ENCODE measurements at places on chromosomes 4 and X.

GRCh38 chr4:153787061-153787560 is 1.8 kb downstream of the SFRP2 start:
- H3K4me1 ChIP-seq = peaks cover 7% of the 10 kb centered on the region
- no peaks in the 10 kb centered on the region for H3K36me3 ChIP-seq
- H3K27ac ChIP-seq = no peak overlapping the region
- H3K27me3 ChIP-seq = peaks cover 44% of the 10 kb centered on the region
- no peak overlapping the region for H3K4me3 ChIP-seq

GRCh38 chr4:130154901-130155300 is 1058.9 kb downstream of the C4orf33 start:
- H3K27ac ChIP-seq = no peak overlapping the region
- H3K27me3 ChIP-seq = no peaks in the 10 kb centered on the region
- H3K4me1 ChIP-seq = no peaks in the 10 kb centered on the region
- no peak overlapping the region for H3K4me3 ChIP-seq

DNA sequence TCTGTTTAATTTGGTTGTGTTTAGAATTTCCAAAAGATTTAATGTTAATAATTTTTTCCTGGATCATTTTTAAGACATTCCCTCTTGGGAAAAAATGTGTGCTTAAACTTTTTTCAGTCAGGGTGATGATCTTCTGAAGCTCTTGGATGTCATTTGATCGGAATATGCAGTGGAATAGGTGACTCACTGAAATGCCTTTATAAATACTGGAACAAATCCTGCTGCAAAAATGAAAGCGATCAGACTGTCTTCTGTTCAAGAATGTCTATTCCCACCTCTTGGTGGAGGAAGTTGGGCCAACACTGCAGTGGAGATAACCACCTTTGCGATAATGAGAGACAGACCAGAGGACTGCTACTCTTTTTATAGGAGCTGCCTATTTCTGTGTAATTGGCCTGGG is 46.7 kb downstream of the LARP1B start:
- no peak overlapping the region for H3K4me3 ChIP-seq
- no peaks in the 10 kb centered on the region for H3K4me1 ChIP-seq
- no peak overlapping the region for H3K27ac ChIP-seq
- DNase-seq = no peak

GRCh38 chr4:66667249-66667648 is 878.1 kb downstream of the CENPC start:
- no peaks in the 10 kb centered on the region for H3K36me3 ChIP-seq
- no peak for DNase-seq

GRCh38 chrX:16067886-16068515 is 55.4 kb upstream of the GRPR start:
- H3K36me3 ChIP-seq = no peaks in the 10 kb centered on the region
- H3K27me3 ChIP-seq = peaks cover 9% of the 10 kb centered on the region
- H3K4me3 ChIP-seq = no peak overlapping the region
- no peak for DNase-seq
- no peak overlapping the region for H3K27ac ChIP-seq
- no peaks in the 10 kb centered on the region for H3K4me1 ChIP-seq

- DNase-seq = no peak
- peaks cover 12% of the 10 kb centered on the region for H3K36me3 ChIP-seq
- H3K4me1 ChIP-seq = peaks cover 17% of the 10 kb centered on the region
- no peaks in the 10 kb centered on the region for H3K27me3 ChIP-seq
Observed at GRCh38 chr4:168308912-168309311, 9.6 kb downstream of the DDX60 start.

GRCh38 chr4:179196511-179196910 is 1754.3 kb upstream of the AGA start:
- H3K36me3 ChIP-seq = no peaks in the 10 kb centered on the region
- no peak overlapping the region for H3K4me3 ChIP-seq
- no peaks in the 10 kb centered on the region for H3K4me1 ChIP-seq

DNA sequence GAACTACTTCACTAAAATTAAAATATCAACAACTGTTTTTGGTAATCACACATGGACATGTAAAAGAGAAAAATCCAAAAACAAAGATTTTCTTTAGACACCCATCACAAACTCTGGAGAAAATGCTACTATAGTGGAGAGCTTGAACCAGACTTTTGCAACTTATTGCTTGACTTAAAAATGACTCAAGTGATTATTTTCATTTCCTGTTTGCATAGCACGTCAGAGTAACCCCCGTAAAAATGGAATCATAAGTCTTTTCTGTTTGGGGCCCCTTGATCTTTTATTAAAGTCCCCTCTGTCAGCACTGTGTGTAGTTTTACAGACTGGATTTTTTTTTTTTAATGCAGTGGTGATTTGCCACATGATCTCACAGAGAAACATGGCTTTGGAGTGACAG is 79.5 kb downstream of the PRKG2 start:
- no peaks in the 10 kb centered on the region for H3K36me3 ChIP-seq
- no peaks in the 10 kb centered on the region for H3K4me1 ChIP-seq
- no peak for DNase-seq
- H3K27me3 ChIP-seq = peaks cover 2% of the 10 kb centered on the region
- H3K4me3 ChIP-seq = no peak overlapping the region

GRCh38 chr4:174111422-174111821 is 172.0 kb downstream of the FBXO8 start:
- no peaks in the 10 kb centered on the region for H3K36me3 ChIP-seq
- DNase-seq = no peak

DNA sequence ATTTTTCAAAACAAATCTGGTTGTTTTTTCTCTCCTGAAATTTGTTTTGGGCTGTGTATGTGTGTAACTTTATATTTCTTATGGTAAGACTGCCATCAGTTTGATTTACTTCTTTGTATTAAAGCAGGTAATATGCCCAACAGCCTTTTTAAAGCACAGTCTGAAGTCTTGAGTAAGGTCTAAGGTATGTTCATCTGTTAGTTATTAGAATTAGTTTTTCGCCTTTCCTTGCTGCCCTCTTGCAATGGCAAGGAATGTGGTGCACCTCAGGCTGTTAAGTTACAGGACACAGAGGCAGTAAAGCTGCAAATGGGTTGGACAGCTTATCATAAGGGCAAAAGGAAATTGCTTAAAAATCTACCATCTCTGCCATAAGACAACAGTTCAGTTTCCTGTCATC is 71.8 kb downstream of the METTL14 start:
- H3K27me3 ChIP-seq = no peaks in the 10 kb centered on the region
- no peak for DNase-seq
- peaks cover 15% of the 10 kb centered on the region for H3K4me1 ChIP-seq
- H3K4me3 ChIP-seq = no peak overlapping the region

DNA sequence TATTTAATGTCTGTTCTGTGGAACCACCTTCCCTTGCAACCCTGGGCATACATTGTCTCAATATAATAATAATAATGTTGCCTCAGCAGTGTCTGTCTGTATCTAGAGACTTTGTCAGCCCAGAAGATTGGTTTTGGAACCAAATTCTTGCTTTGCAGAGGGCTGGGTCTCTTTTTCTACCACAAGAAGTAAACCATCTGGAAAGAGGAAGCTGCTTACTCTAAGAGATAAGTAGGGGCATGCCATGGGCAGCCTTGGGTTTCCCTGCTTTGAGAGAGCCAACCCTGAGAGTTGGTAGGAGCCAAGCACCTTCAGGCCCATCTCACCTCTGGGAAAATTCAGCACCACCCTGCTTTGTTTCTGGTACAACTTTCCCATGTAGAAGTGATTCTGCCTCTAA is 27.0 kb downstream of the TMEM31 start:
- H3K4me1 ChIP-seq = no peaks in the 10 kb centered on the region
- no peak for DNase-seq
- H3K36me3 ChIP-seq = no peaks in the 10 kb centered on the region
- H3K27me3 ChIP-seq = peaks cover 14% of the 10 kb centered on the region
- no peak overlapping the region for H3K4me3 ChIP-seq

DNA sequence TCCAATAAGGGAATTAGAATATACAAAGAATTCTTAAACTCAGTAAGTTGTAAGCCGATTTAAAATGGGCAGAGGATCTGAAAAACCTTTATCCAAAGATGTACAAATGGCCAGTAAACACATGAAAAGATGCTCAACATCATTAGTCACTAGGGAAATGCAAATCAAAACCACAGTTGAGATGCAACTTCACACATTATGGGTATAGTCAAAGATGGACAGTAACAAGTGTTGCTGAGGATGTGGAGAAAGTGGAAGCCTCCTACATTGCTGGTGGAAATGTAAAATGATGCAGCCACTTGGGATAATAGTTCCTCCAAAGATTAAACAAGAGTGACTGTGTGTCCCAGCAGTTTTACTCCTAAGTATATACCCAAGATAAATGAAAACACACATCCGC is 32.6 kb downstream of the RS1 start:
- no peak for DNase-seq
- no peak overlapping the region for H3K4me3 ChIP-seq
- H3K27me3 ChIP-seq = peaks cover 2% of the 10 kb centered on the region
- H3K36me3 ChIP-seq = no peaks in the 10 kb centered on the region
- H3K4me1 ChIP-seq = no peaks in the 10 kb centered on the region

DNA sequence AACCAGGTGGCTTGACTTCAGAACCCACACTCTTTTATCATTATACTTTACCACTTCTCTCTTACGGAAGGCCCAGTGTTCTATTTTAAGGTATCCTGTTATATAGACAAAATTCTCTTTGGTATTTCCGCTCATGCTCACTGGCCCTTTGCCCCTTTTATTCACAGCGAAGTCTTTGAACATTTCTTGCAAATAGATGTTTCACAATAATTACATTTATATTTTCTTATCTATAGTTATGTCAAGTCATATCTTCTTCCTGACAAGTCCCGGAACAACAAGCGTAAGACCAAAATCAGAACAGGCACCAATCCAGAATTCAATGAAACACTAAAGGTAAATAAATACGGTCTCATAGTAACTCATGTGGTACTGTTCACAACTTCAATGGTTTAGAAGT is 102.0 kb downstream of the SYTL5 start:
- no peaks in the 10 kb centered on the region for H3K36me3 ChIP-seq
- DNase-seq = no peak
- peaks cover 10% of the 10 kb centered on the region for H3K27me3 ChIP-seq

DNA sequence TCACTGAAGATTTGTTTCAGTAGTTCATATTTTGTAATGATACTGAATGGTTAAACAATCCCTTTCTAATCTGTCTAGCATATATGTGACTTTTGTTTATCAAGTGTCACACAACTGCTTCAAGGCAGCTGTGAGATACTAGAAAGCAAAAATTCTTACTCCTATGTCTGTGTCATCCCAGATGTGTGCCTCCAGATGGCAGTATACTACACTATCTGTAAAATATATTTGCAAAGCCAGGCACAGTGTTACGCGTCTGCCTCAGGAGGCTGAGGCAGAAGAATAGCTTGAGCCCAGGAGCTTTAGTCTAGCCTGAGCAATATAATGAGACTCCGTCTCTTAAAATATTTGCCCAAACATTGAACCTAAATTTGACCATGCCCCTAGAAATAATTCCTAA is 4.0 kb downstream of the NUDT10 start:
- H3K27ac ChIP-seq = no peak overlapping the region
- peaks cover 7% of the 10 kb centered on the region for H3K27me3 ChIP-seq
- H3K4me3 ChIP-seq = no peak overlapping the region

DNA sequence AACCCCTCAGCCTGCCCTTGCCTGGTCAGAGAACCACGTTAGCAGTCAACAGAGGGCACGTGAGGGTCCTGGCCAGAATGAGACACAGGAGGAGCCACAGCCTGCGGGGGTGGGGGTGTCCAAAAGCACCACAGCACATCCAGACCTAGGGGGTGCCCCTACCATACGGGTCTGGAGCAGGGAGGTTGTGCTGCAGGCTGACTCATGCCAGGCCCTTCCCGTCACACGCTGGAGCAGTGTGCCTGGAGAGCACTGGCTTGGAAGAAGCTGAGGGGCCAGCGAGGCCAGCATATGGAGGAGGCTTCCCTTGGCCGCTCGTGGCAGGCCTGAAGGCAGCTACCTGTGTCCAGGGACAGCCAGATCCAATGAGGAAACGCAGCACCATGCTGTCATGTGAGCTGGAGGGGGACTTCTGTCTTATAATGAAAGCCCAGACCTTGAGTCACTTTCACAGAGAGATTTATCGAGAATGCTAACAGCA is 1.5 kb upstream of the IRAK1 start:
- H3K4me3 ChIP-seq = no peak overlapping the region
- H3K36me3 ChIP-seq = no peaks in the 10 kb centered on the region
- no peak for DNase-seq
- H3K27me3 ChIP-seq = peaks cover 2% of the 10 kb centered on the region
- H3K27ac ChIP-seq = no peak overlapping the region

- H3K27me3 ChIP-seq = no peaks in the 10 kb centered on the region
- no peaks in the 10 kb centered on the region for H3K36me3 ChIP-seq
- H3K4me3 ChIP-seq = no peak overlapping the region
- H3K27ac ChIP-seq = no peak overlapping the region
- DNase-seq = no peak
Observed at GRCh38 chr4:165709973-165710526, 163.0 kb upstream of the TLL1 start.

- no peaks in the 10 kb centered on the region for H3K27me3 ChIP-seq
- no peak for DNase-seq
- H3K4me3 ChIP-seq = no peak overlapping the region
- H3K36me3 ChIP-seq = peaks cover 11% of the 10 kb centered on the region
- H3K27ac ChIP-seq = no peak overlapping the region
- H3K4me1 ChIP-seq = no peaks in the 10 kb centered on the region
Observed at GRCh38 chr4:48575964-48576363, 85.9 kb downstream of the ZAR1 start.

DNA sequence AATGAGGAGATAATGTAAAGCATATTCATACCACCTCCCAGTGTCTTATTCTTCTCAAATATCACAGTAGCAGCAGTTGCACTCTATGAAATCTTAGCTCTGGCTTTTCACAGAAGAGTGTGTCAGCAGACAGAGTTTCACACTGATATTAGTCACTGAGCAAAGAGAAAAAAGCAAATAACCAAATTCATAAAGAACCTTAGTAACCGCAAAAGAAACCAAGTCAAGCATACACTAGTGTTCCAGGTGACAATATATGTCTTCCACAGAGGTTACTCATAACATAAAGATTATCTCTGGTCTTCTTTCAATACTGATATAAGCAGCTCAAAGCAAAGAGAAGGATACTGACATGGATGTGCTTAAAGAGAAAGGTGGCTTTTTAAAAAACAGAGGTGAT is 181.7 kb upstream of the EDNRA start:
- no peaks in the 10 kb centered on the region for H3K4me1 ChIP-seq
- H3K4me3 ChIP-seq = no peak overlapping the region
- H3K36me3 ChIP-seq = no peaks in the 10 kb centered on the region

DNA sequence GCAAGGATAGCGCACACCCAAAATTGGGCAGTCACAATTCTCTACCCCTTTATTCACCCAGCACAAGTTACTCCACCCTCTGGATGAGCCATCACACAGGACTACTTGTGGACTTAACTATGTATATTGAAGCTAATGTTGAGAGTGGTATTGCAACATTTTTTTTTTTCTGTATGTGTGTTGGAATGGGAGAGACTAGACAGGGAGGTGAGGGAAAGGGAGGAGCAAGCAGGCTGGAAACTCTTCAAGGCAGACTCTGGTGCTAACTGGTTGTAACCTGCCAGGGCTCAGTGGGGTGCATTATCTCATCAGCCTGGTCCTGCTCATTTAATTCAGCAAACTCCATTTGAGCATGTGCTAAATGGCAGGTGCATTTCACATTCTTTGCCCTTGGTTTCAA is 18.4 kb upstream of the CWH43 start:
- no peaks in the 10 kb centered on the region for H3K4me1 ChIP-seq
- no peaks in the 10 kb centered on the region for H3K27me3 ChIP-seq
- DNase-seq = no peak
- H3K4me3 ChIP-seq = no peak overlapping the region
- H3K27ac ChIP-seq = no peak overlapping the region

- H3K4me1 ChIP-seq = no peaks in the 10 kb centered on the region
- no peaks in the 10 kb centered on the region for H3K27me3 ChIP-seq
- H3K4me3 ChIP-seq = no peak overlapping the region
- no peak for DNase-seq
- H3K36me3 ChIP-seq = no peaks in the 10 kb centered on the region
Observed at GRCh38 chrX:134484039-134484438, 24.1 kb downstream of the HPRT1 start.

GRCh38 chr4:1516881-1517480 is 110.7 kb upstream of the NKX1-1 start:
- peaks cover 3% of the 10 kb centered on the region for H3K27me3 ChIP-seq
- peak; percentile 31 for DNase-seq
- H3K36me3 ChIP-seq = no peaks in the 10 kb centered on the region
- peaks cover 4% of the 10 kb centered on the region for H3K4me1 ChIP-seq
- no peak overlapping the region for H3K27ac ChIP-seq
